ENCODE measurements at places on chromosomes 4 and X. TPM values are rescaled to one million over a fixed set of nuclear protein-coding genes. Genes with fewer than 3 reads are reported as not detected.

The CCNA2 gene
- 59.1 TPM for total RNA-seq

The PDGFC gene
- 0.97 TPM for total RNA-seq

The RPA4 gene
- total RNA-seq: 4.7 TPM

The PAGE5 gene
- not detected for total RNA-seq

The EFHC2 gene
- under 0.01 TPM for total RNA-seq

The CACNA1F gene
- 0.31 TPM for total RNA-seq

The SOD3 gene
- 0.31 TPM for total RNA-seq

The CXorf51A gene
- not detected for total RNA-seq

The DTHD1 gene
- not detected for total RNA-seq

The REELD1 gene
- total RNA-seq: not detected

The NUDT6 gene
- total RNA-seq: 4.7 TPM

The HMGB3 gene
- total RNA-seq: 23.5 TPM

The ESX1 gene
- total RNA-seq: not detected

The ZCCHC12 gene
- not detected for total RNA-seq

The SERPINA7 gene
- total RNA-seq: not detected

The STPG2 gene
- 0.13 TPM for total RNA-seq

The PABPC5 gene
- total RNA-seq: 0.49 TPM

The NOX1 gene
- not detected for total RNA-seq

The AMER1 gene
- 0.81 TPM for total RNA-seq

The SGMS2 gene
- 80.5 TPM for total RNA-seq

The RNF128 gene
- 0.06 TPM for total RNA-seq

The TSPYL2 gene
- total RNA-seq: 4.4 TPM

The TGIF2LX gene
- not detected for total RNA-seq

The BTK gene
- not detected for total RNA-seq

The HMX1 gene
- not detected for total RNA-seq

The SRP72 gene
- 97.6 TPM for total RNA-seq

The HTRA3 gene
- total RNA-seq: 8.5 TPM

The MAGEC1 gene
- total RNA-seq: not detected

The RASL11B gene
- total RNA-seq: not detected

The MAGEA10 gene
- total RNA-seq: not detected

The DCAF4L1 gene
- total RNA-seq: 0.19 TPM

The FAM47C gene
- not detected for total RNA-seq

Data from bladder microvascular endothelial cell (primary cell).